Suppressor macrophage treated with lipopolysaccharide for 4 hours (primary cell): ENCODE measurements at places on chromosomes 16 and 17.

DNA sequence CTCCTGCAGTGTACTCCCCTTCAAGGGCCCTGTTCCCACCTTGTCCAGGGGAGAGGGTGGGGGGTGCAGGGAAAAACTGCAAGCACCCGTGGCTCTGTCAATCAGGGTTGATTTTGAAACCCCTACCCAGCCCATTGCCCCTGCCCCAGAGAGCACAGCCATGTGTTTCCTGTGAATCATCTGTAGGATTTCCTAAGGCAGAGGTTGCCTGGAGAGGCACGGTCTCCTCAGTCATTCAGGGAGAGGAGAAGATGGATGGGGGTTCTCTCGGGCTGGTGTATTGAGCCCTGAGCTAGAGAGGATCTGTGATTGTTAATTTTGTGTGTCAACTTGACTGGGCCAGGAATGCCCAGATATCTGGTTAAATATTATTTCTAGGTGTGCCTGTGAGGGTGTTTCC, 3.5 kb upstream of the AGRP start:
- DNase-seq, result peak; percentile 64

DNA sequence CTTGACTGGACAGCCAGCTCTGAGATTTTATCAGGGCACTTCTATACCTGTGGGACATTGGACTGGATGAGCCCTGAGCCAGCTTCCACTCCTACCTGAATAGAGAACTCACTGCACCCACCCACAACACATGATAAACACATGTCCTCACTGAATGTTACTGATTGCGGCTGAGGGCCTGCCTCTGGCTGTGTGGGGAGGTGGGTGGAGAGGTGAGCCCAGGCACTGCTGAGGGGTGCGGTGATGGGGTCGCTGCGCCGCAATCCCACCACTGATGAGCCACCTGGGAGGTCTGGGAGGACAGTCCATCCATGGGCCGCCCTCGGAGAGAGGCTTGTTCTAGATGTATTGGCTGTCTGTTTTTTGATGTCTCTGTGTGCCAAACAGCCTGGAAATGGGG, 5.4 kb downstream of the TMEM92 start:
- no peak for DNase-seq

GRCh38 chr17:39178536-39178935, 12.6 kb upstream of the ARL5C start:
- DNase-seq, result no peak

DNA sequence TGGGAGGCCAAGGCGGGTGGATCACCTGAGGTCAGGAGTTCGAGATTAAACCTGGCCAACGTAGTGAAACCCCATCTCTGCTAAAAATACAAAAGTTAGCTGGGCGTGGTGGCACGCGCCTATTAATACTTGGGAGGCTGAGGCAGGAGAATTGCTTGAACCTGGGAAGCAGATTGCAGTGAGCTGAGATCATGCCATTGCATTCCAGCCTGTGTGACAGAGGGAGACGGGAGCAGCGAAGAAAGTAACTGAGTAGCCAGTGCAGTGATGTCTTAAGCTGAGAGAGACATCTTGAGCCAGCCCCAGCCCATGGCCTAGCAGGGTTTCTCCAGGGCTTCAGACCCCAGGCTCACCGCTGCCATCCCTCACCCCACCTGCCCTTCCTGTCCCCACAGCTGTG, 9.8 kb upstream of the SMIM5 start:
- DNase-seq, result no peak

- peak; percentile 24 for DNase-seq
Observed at GRCh38 chr16:15907863-15908478, 19.6 kb upstream of the CEP20 start.

- DNase-seq, result no peak
Observed at GRCh38 chr16:82302042-82302727, 132.2 kb upstream of the MPHOSPH6 start.

GRCh38 chr16:51382940-51383339, 231.9 kb upstream of the SALL1 start:
- no peak for DNase-seq

GRCh38 chr17:83096401-83097224, 17.2 kb downstream of the METRNL start:
- no peak for DNase-seq

DNA sequence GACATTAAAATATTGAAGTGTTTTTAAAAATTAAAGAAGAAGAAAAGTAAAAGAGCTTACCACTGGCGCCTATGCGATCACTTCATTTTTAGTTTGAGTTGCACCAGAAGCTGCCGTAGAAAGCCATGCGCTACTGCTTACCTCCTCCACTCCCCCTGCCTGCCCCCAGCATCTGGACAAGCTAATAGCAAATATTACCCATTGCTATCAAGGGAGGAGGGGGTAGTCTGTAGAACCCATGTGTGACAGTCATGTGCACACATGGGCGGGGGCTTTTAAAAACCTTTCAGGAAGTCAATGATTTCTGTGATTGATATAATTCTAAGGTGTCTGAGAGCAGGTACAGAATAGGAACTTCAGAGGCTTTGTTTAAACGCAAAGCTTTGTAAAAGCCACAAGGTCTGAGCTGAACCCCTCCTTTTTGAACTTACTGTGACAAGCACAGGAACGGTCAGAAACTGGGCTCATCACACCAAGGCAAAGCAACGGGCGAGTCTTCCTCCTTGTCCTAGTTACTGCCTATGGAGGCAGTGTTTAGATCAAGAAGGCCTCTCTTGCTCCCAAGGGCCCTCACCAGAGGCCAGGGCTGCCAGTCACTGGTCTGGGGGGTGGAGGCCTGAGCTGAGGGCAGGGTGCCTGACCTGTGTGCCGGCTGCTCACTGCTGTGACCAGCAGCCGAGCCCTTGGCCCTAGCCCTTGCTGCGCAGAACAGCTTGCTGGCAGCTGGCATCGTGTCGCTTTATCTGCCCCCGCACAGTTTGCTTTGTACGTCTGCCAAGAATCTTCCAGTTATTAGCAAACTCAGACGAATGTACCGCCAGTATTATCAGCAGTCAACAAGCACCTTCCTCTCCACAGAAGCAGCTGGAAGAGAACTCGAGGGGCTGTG, 15.0 kb downstream of the GINS2 start:
- DNase-seq, result no peak

- DNase-seq, result peak; percentile 65
Observed at GRCh38 chr16:83878838-83879237, 20.1 kb upstream of the MLYCD start.

GRCh38 chr17:40014375-40014980, 762 bp upstream of the CSF3 start:
- peak; percentile 21 for DNase-seq

- peak; percentile 89 for DNase-seq
Observed at GRCh38 chr16:19502395-19503131, 19.3 kb downstream of the GDE1 start.

- no peak for DNase-seq
Observed at GRCh38 chr16:46701615-46702014, 12.2 kb downstream of the ORC6 start.

- peak; percentile 46 for DNase-seq
Observed at GRCh38 chr17:18319604-18320256, 4.6 kb downstream of the SMCR8 start.

DNA sequence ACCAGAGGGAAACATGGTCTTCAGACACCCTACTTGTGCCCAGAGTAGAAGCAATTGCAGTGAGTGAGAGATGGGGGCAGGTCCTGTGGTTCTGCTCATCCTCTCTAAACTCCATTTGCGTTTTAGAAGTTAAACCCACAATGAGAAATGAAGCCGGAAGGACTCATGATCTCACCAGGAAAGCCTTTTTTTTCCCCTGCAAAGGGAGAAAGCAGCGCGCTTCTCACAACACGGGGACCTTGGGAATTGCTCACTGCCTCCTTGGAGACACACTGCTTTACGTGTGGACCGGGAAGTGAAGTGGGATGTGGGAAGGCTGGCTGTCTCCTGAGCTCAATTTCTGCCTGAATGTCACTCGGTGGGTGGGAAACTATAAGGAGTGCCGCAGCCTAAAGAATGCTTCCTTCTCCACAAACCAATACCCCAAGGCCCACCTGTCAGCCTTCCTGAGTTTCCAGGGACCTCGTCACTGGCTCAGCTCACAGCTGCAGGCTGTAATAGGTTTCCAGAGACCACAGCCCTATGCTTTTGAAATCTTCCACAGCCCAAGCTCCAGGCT, 365.4 kb downstream of the XYLT1 start:
- DNase-seq, result no peak

DNA sequence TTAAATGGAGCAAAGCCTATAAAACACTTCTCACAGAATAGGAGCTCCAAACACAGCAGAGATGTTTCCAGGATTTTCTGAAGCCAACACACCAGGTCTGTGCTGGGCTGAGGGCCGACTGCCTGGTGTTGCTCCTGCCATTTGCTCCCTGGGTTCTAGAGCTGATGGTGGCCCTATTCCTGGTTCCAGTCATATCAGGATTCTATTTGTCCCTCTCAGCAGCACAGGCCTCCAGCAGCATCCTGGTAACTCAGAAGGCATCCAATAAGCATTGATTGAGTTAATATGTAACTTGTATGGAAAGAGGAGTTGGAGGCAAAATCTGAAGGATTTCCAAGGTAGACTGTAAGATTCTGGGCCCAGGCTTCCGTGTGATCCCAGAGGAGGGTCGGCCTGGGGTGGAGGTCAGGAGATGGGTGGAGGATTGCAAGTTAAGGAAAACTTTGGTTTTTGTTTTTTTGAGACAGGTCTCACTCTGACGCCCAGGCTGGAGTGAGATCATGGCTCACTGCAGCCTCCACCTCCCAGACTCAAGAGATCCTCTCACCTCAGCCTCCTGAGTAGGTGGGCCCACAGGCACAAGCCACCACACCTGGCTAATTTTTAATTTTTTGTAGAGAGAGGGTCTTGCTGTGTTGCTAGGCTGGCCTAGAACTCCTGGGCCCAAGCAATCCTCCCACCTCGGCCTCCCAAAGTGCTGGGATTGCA, 5.7 kb downstream of the NUPR1 start:
- DNase-seq, result no peak

DNA sequence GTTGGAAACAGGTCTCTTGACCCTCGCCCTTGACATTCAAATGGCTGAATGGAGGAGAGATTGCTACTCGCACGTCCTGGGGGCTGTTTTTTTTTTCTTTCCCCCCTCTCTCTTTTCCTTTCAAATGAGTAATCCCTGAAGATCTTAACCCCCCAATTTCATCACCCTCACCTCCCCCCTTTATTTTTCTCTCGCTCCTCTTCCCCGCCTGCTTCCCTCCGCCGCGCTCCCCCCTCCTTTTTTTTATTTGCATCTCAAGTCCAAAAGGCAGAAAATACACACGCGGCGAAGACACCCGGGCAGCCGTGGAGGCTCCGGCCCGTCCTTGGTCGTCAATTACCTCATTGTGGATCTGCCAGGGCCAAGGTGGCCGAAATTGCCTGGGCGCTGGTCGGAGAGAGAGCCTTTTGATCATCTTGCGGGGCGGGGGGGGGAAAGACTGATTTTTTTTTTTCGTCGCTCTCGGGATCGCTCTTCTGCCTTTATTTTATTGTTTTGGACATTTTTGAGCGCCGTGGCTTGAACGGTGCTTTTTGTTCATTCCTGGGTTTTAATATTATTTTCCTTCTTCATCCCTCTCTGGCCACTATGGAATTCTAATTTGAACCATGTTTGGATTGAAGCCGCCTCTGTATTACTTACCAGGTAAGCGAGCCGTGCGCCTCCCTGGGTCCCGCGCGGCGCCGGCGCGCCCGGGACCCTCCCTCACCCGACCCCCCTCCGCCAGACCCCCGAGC, 57.2 kb upstream of the GSE1 start:
- no peak for DNase-seq

- no peak for DNase-seq
Observed at GRCh38 chr17:75691801-75692626, 24.9 kb downstream of the SAP30BP start.

DNA sequence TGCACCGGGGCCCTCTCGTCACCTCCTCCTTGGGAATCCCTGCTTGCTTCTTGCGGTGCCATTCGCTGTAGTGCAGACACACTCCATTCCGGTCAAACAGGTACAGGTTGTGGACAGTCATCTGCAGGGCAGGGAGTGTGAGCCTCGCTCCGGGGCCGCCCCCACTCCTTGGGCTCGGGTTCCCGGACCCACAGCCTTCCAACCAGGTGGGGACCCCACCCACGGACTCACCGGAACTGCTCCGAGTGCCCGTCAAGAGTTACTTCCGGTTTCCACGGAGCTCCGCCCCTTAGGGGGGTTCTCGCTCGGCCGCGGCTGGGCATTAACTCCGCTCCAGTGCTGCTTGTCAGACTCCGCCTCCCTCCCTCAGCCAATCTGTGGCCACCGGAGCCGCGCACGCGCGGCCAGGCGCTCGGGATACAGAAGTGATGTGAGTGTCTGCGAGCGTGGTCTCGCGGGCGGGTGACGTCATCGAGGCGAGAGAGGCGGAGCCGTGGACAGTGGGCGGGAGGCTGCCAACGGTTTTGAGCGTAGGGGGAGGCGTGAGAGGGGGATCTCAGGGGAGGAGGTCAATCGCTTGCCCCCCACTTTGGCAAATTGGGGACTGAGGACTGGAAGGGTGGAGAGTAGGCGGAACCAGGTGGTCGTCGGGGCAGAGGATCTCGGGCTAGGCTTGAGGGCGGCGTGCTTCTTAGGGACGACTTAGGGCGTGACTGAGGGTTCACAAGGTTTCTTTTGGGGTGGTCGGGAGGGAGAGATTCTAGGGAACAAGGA, at the start of the genes CNTROB and TRAPPC1:
Gene CNTROB (plus strand): TSS at position 498 of the 774 bp plus-strand sequence. CDS start 874 bp downstream, outside the sequence.
Gene TRAPPC1 (minus strand): TSS at position 238 of the 774 bp plus-strand sequence. CDS start 117 bp downstream, at position 121.
- DNase-seq, result peak; percentile 100

DNA sequence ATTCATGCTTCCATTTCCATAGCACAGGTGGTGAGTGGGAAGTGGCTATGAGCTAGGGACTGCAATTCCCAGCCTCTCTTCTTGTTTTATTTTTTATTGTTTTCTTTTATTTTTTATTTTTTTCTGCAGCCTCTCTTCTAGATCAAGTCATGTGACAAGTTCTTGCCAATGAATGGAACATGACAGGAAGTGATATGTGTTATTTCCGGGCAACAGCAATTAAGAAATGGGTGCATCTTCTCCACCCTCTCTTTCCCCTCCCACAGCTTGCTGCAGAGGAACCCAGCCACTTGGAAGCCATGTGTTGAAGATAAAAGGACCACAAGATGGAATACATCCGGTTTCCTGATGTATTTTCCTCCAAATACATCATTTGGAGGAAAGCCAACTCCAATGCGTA, 23.6 kb downstream of the IRX5 start:
- no peak for DNase-seq
